SHP77 (cell line): ENCODE measurements at places on chromosomes 2 and 18.

GRCh38 chr2:239891698-239892097 lies 133.4 kb downstream of the NDUFA10 start:
- DNase-seq, result no peak

- no peak for DNase-seq
Observed at GRCh38 chr18:49612515-49613033, 50.7 kb downstream of the LIPG start.

DNA sequence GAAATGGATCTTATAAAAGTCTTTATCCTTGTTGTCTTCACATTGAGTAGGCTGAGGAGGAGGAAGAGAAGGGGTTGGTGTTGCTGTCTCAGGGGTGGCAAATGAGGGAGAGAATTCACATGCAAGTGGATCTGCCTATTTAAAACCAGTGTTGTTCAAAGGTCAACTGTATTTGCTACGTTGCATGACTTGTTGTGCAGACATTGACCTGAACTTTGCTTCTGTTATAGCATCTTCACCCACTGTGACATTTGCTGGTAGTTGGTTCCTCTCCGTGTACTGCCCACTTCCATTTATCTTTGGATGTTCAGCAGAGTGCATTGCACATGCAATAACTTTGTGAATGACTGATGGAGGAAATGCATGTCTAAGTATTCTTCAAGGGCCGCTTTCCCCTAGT lies 228.6 kb upstream of the DPP10 start:
- no peak for DNase-seq

DNA sequence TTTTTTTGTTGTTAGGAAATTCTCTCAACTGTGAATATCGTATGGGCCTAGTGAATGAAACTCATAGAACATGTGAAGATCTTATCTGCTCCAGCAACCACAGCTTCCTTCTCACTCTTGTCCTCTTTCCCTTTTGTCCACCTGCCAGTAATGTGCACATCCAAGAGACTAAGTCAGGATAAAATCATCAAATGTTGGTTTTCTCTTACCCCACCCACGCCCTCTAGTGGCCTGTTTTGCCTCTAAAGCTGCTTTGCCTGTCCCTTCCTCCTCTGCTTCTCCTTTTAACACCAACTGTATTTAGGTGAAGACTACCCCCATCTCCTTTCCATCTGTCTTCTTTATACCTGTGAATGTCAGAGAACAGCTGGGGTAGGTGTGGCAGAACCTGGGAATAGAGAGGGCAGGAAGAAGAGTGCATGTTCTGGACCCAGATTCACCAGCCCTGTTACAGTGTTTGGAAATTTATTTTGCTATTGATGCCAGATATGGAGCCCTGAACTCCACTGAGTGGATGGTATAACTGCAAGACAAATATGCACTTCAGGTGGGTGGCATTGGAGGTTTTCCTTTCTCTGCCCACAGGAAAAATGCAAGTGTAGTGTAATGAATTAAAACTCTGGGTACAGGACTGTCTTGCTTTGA lies 8.4 kb upstream of the MGAT5 start:
- DNase-seq, result peak; percentile 58

GRCh38 chr2:78999406-78999805 lies 26.1 kb upstream of the REG3G start:
- no peak for DNase-seq

GRCh38 chr2:21429747-21430146 lies 306.0 kb downstream of the TDRD15 start:
- DNase-seq, result no peak

- DNase-seq, result no peak
Observed at GRCh38 chr2:191894681-191895147, 47.8 kb upstream of the CAVIN2 start.

GRCh38 chr2:132670496-132671150 lies 618 bp upstream of the LYPD1 start:
- no peak for DNase-seq

GRCh38 chr2:23574919-23575654 lies 190.1 kb downstream of the KLHL29 start:
- DNase-seq, result no peak

DNA sequence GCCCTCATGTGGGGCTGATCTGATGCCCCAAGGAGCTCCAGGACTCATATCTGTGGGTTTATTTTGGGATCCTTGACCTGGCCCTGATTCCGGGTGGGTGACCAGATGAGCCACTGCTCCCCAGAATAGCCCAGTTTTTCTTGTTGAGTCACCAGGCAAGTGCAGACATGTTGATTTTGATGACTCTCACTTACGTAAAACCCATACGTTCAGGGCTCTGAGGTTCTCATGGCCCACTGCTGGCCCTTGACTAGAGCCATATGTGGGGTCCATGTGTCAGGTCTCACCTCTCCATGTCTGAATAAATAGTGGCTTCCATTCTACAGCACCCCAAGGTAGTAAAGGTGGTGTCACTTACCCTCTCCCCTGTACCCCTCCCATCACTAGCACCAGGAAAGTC lies 41.9 kb downstream of the CDC42EP3 start:
- DNase-seq, result no peak

DNA sequence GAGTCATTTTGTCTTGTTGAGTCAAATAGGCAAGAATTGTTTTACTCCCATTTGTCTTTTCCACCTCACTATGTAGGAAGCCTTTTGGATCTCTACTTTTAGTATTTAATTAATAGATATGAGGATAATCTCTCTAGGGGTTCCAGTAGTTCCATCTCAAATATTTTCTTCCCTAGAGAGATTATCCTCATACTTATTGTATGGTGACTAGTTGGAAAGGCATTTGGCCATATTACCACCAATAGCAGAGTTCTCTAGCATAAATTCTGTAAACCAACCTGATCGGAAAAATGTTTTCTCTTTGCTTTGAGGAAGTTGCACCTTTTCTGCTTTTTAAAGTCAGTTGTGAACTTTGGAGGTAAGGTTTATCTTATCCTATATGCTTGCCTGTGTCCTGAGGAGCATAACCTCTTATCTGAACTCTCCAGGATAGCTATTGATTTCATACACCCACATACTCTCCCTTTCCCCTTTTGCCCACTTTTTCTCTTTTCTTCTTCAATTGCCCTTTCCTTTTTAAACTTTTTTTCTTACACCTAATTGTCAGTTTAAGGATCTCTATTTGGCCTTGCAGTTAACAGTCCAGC lies 100.8 kb downstream of the GALNT1 start:
- no peak for DNase-seq

DNA sequence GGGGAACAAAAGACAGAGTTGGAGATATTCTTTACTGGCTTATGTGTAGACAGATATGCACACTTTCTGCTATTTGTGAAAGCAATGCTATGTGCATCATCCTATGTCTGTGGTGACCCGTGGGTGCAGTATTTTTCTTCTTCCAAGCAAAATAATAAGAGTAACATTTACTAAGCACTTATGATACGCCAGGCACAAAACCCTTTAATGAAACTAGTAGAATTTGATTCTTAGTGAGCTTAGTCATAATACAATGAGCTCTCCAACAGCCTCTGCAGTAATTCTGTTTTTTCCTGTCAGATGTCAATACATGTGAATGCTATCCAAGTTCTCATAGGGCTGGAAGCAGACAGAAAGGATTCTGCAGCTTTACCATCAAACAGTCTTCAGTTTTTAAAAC lies 130.6 kb downstream of the RAD51AP2 start:
- DNase-seq, result no peak

GRCh38 chr18:63322206-63322605 lies 2.6 kb upstream of the BCL2 start:
- DNase-seq, result no peak

- DNase-seq, result no peak
Observed at GRCh38 chr2:73114273-73114867, 1.6 kb upstream of the RAB11FIP5 start.

DNA sequence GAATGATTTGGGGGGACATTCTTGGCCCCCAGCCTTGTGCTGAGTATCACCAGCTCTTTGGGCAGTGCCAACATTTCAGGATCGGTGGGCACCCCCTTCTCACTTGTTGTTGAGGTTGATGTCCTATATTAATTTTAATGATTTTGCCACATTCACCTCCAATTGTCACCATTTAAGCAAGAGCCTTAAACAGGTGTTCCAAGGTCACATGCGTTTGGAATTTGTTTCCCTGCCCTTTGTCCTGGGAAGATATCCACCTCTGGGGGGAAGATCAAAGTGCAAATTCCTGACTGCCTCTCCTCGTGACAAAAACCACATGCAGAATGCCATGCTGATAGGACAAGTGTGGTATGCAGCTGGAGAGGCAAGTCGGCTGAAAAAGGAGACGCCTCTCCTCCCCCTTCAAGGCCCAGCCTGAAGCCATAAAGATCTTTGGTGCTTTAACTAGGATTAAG lies 72.5 kb upstream of the ID2 start:
- no peak for DNase-seq

- no peak for DNase-seq
Observed at GRCh38 chr18:43578706-43579105, 301.4 kb upstream of the SYT4 start.

DNA sequence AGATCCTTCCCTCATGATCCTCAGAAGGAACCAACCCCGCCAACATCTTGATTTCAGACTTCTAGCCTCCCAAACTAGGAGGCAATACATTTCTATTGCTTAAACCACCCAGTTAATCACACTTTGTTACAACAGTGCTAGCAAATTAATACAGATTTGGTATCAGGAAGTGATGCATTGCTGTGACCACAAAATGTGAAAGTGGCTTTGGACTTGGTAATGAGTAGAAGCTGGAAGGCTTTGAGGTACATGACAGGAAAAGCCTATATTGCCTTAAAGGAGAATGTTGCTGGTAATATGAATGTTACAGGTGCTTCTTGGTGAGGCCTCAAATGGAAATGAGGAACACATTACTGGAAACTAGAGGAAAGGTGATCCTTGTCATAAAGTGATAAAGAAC lies 260.3 kb downstream of the SATB2 start:
- DNase-seq, result no peak

DNA sequence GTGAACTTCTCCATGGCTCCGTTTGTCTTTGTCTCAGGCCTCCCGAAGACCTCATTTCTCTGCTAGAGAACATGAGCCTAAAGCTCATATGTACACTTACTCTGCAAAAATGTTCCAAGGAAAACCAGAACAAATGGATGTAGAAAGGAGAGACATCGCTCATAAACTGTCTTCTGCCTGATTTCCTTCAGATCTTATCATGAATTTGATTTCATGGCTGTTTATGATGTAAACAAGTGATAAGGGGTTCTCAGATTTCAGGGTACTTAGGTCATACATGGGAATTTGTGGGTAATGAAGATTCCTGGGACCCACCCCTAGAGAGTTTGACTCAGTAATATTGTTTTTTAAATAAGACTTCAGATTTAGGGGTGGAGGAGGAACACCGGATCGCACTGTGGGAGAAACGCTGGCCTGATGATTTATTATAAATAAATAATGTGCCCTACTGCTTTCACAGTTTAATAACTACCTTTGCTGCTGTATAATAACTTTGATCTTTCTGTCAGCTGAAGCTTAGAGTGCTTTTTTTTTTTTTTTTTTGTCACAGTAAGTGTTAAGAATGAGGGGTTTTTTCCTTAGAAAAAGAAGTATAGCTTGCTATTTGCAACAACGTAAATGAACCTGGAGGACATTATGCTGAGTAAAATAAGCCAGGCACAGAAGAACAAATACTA lies 14.9 kb downstream of the AOX1 start:
- DNase-seq, result no peak

DNA sequence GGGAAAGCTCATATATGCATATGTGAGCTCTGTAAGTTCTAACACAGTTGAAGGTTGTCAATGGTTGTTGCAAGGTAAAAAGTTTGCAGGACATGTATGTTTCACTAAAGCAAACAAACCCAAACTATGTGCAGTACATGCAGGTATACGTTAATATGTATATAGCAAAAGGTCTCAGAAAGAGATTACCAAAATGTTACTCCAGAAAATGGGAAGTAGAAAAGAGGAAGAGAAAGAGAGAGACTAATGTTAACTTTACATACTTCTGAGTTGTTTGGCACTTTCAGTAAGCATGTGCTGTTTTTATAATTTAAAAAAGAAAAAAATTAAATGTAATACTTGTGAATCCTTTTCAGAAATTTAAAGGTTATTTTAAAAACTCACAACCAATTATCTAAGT lies 32.8 kb upstream of the PEX13 start:
- no peak for DNase-seq

- DNase-seq, result no peak
Observed at GRCh38 chr2:152950126-152950525, 231.7 kb downstream of the ARL6IP6 start.

DNA sequence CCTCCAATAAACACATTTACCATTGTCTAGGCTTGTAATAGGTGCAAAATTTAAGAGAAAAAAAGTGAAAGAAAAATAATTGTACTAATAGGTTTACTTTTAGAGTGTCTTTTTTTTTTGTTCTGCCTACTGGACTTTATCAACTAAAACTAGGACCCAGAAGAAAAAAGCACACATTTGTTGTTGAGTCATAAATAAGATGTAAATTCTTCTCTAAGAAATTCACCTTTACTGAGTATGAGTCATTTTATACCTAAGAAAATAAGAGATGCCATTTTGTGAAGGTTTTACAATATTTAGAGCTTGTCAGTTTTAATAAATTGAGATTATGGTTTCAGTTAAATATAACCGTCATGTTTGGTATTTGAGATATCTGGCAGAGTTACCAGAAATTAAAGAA lies 19.2 kb downstream of the FARP2 start:
- no peak for DNase-seq

DNA sequence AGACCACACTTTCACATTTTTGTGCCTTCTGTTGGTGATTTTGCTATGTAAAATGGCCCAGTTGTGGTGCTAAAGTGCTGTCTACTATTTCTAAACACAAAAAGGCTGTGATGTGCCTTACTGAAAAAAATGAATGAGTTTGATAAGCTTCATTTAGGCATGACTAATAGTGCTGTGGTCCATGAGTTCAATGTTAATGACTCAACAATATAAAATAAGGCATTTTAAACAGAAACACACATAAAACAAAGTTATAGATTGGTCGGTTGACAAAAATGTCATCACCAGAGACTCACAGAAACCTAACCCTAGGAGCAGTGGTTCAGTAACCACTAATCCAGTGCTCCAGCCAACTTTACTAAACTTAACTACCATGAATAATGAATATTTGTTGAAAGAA lies 160.0 kb downstream of the DNAH6 start:
- no peak for DNase-seq

- no peak for DNase-seq
Observed at GRCh38 chr2:45622336-45623075, 11.4 kb upstream of the SRBD1 start.

GRCh38 chr2:234368861-234369261 lies 128.0 kb downstream of the ARL4C start:
- no peak for DNase-seq

- DNase-seq, result peak; percentile 21
Observed at GRCh38 chr2:241798081-241798630, 10.8 kb upstream of the NEU4 start.

DNA sequence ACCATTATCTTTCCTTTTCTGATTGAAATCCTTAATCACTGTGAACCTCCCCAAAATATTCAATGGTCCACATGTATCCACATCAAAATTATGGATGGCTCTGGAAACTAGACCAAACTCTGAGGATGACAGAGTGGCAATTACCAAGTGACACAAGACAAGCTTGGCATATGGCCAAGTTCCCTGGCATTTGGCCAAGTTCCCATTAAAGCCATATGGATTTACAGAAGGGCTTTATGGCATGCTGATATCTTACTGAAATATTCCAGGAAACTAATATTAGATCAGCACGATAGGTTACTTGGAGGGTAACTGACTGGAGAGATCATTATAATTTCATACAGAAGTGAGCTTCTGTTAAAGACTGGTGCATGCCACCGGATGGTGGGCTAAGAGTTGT lies 21.9 kb upstream of the CERS6 start:
- DNase-seq, result peak; percentile 69
